ENCODE measurements at places on chromosomes 3 and 15.

DNA sequence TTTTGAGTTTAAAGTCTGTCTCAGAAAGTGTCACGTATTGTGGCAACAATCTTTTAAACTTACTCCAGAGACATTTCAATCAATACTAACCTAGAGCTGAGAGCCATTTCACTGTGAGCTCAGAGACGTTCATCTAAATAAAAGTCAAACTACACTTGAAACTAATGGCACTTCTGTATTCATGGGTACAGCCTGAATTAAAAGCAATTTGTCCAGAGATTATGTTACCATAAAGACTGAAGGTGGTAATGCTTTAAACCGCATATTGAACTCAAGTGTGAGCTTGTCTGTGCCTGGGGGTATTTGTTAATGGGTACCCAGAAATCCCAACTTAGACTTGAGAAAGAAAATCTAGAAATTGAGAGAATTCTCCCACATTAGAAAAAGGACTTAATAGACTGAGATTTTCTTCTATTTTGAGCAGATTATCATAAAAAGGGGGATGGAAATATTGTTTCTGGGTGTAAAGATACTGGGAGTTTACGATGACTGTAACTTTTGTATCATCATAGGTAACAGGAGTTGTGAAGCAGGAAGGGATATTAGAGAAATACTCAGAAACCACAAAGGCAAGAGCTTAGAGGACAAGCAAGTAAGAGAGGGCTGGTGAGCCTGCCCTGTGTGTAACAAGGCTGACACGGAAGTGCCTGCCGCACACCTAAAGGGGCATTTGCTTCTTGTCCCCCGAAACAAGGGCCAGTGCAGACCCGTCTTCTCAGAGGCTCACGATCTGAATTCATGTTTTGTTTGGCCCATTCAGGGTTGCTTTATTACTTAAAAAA is 36.9 kb downstream of the LRIG1 start:
- no peak for DNase-seq

DNA sequence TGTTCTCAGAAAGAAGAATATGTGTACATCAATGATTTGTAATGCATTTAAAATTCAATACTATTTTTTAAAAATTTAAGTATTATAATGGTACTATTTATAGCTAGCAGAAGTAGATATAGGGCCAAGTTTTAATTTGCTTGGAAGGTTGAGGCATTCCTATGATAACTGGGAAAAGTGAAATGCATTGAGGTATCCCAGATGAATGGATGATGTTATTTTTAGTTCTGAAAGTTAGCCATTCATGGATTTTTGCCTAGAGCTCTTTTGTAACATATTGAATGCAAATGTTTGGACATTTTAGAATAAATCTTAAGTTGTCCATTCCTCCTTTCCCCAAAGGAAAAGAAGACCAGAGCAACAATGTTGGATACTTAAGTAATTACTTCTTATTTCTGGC is 47.6 kb downstream of the GAP43 start:
- DNase-seq, result no peak

DNA sequence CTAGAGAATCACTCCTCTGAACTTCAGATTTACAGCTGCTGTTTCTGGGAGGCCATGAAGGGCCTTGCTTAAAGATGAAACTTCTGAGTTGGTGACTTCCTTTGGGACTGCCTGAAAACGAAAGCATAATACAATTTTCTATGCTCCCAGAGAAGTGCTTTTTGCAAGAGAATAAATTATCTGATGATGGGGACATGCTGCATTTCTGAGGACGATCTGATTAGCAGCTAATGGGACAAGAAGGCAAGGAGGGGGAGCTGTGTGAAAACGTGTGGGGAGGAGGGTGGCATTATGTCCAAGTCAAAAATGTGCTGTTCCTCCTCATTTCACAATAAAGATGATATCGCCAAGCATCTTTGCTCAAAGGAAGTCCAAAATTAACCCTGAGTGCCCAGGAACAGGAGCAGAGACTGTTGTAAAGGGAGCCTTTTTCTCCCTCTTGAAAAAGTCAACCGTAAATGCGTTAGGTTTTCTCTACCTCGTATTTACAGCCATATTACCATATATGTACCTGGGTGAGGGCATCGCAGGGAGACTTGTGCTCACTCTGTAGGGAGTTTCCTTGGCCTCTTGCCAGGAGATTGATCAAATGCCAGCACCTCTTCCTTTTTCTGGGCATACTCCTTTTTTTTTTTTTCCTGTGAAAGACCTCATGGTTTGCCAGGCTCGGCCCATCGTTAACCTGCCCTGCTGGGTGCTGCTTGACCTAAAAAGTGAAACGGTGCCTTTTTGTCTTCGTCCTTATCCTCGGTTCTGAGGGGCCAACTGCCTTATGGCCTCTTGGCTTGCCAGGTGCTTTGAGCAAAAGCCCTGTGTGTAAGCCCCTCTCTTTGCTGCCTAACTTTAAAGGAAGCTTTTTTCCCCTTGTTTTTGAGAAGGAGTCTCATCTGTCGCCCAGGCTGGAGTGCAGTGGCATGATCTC is 11.5 kb downstream of the ITPR1 start:
- DNase-seq, result no peak

DNA sequence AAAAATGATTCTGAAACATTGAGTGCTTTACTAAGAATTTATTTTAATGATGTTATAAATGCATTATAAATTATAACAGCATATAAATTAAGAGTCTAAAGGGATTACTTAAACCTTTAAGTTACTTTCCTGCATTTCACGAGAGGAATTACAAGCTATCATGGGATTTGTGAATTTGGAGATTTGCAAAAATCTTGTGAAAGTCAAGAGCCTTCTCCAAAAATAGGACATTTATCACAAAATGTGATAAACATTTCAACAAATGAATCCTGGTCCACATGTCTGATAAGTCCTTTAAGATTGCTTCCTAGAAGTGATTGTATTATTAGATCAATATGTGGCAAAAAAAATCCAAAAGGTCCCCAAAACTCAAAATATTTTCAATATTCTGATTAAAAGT is 154.5 kb downstream of the ATP8B4 start:
- DNase-seq, result no peak

GRCh38 chr15:98085003-98085639 is 124.6 kb downstream of the ARRDC4 start:
- no peak for DNase-seq

GRCh38 chr3:49898991-49899390 is 4.7 kb downstream of the MST1R start:
- no peak for DNase-seq

DNA sequence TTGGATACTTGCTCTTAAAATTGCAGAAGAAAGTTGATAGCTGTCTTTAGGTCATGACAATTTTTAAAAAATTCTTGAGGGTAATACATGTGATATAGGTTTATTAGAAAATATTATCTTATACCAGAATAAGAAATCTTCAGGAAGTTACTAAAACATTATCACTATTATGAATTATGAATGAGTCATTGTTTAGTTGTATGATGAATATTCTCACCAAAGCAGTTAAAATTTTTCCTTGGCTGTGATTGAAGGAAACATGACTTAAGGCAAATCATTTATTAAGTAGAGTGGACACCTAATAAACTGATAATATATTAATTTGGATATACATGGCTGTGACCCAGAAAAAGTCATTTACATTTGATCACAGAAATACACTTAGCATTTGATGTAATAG is 30.1 kb downstream of the APPL1 start:
- DNase-seq, result no peak

DNA sequence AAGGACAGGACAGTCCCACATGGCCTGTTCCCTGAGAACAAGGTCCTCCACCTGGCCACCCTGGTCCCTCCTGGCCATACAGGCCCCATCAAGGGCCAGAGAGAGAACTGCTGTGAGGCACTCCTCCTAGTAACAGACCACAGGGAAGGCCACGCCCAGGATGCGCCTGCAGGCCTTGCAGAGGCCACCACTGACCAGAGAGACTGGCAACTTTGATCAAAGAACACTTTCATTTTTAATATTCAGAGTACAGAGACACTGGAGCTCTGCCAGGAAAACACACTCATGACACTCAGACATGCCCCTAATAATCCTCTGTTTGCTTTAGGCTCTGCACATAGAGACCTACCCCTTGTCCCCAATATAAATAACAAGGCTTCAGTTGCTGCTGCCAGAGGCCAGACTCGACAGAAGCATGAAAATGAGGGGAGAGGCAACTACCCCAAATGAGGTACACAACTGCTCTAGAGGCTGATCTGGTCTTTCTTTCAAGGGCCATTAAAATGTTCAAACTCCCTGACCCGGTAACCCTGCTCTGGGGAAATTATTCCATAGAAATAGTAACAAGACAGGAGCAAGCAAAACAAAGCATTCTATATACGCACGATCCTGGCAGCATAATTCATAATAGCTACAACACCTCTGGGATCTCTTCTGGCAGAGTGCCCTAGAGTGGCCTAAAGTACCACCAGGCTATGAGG is 44.8 kb downstream of the CCDC12 start:
- DNase-seq, result no peak

- DNase-seq, result no peak
These were observed 223.1 kb downstream of the RBMS3 start for GRCh38 chr3:29503958-29504357.

- DNase-seq, result no peak
These were observed 44.5 kb downstream of the TIMP4 start for GRCh38 chr3:12114251-12114650.

- no peak for DNase-seq
These were observed 150.0 kb downstream of the NFKBIZ start for GRCh38 chr3:101999177-101999779.

DNA sequence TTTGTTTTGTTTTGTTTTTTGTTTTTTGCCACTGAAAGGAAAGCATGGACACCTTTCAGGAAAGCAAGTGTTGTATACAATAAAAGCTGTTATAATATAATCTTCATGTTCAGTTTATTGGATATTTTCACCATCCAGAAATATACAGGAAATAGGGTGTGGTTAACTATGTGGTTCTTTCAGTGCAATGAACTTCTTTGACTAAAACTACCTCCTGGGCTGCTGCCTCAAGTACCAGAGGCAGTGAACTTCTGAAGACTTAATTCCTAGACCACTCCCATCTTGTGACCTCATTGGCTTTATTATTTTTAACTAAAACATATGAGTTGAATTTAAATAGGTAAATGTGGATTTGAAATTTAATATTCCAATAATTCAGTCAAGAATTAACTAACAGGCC is 27.1 kb upstream of the TBL1XR1 start:
- no peak for DNase-seq

DNA sequence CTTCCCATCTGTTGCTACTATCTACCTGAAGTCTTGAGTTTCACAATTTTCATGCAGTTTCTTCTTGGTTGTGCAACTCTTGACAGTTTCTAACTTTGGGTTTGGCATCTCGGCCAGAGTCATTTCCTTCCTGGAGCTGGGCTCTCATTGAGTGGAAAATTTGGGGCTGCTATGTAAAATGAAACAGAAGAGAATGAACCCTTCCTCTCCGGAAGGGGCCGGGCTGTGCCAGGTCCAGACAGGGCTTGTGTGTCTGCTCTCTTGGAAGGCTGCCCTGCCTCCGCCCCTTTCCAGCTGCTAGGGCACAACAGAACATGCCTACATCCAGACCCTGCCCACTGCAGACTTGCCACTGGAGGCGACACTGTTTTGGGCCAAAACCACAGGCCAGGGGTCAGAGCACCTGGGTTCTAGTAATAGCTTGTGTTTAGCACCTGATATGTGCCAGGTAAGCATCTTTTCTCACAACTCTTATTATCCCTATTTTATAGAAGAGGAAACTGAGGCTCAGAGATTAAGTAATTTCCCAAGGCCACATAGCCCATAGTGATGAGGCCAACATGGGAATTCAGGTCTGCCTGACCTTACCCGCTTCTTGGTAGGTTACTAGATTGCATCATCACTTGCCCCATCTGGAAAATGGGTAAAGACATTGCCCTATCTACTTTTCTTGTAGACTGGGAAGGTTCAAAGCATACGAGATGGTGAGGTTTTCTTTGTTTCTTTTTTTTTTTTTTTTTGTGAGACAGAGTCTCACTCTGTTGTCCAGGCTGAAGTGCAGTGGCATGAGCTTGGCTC is 25.0 kb downstream of the IRAK2 start:
- DNase-seq, result no peak

- no peak for DNase-seq
These were observed 12.3 kb upstream of the SPATA12 start for GRCh38 chr3:57048052-57048671.

GRCh38 chr3:117939425-117940027 is 1095.1 kb downstream of the IGSF11 start:
- DNase-seq, result no peak

- DNase-seq, result no peak
These were observed 226.7 kb upstream of the ALCAM start for GRCh38 chr3:105139881-105140560.

DNA sequence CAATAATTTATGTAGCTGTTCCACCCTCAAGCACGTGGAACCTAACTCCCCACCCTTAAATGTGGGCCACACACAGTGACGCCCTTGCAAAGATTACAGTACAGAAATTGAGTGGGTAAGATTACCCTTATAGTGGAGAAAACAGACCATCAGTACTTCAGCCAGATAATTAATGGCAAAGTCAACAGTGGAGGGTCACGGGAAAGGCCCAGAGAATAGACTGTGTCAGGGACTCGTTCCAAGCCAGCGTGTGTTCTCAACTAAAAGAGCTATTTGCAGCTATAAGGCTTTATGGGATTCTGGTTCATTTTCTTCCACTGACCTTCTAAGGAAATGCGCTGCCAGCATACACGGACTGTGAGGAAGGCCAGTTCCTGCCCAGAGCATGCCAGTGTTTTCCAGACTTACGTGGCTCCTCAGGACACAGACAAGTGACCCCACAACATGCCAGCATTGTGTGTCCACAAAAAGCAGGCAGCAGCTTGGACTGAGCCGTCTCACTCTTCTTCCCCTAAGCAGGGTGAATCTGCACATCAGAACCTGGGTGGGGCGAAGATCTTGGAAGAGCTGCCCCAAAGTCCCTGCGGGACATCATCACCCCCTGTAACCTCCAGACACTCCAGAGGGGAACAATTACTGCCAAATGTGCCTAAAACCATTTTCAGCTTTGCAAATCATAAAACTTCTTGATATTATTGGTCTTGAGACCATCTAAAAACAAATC is 428.5 kb downstream of the OCA2 start:
- DNase-seq, result no peak
